ENCODE measurements at places on chromosomes 11 and 22. TPM values are rescaled to one million over a fixed set of nuclear protein-coding genes. Genes with fewer than 3 reads are reported as not detected.

DNA sequence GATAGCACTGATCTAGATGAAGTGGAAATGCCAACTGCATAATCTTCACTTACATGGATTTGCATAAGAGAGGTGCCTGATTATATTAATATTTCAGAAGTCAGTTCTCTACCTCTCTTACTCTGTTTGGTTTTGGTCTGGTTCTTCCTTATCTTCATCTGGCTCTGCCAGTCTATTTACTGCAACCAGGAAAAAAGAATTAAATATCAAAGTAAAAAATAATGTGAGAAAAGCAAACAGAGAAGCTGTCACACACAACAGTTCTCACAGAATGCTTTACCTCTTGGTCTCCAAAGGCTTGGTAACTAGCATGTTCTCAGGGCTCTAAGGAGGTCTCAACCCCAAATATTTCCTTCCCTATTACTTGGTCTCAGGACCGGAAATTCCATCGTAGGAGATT is 6.7 kb downstream of the VSIG10L2 start:
- no peaks in the 10 kb centered on the region for H3K4me1 ChIP-seq
- H3K27ac ChIP-seq = no peak overlapping the region
- DNase-seq = no peak
- H3K4me3 ChIP-seq = no peak overlapping the region
- H3K36me3 ChIP-seq = no peaks in the 10 kb centered on the region

DNA sequence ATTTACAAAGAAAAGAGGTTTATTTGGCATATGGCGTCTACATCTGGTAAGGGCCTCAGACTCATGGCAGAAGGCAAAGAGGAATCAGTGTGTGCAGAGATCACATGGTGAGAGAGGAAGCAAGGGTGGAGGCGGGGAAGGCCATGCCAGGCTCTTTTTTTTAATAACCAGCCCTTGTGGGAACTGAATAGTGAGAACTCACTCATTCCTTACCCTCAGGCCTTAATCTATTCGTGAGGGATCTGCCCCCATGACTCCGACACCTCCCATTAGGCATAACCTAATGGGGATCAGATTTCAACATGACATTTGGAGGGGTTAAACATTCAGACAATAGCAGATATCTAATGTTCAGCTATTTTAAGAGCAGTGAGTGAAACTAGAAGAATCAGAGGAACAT is 55.7 kb downstream of the ATM start:
- H3K4me3 ChIP-seq = no peak overlapping the region
- no peaks in the 10 kb centered on the region for H3K27me3 ChIP-seq
- H3K4me1 ChIP-seq = peaks cover 70% of the 10 kb centered on the region
- H3K27ac ChIP-seq = peak overlapping the region; percentile 48
- peaks cover 71% of the 10 kb centered on the region for H3K36me3 ChIP-seq
- DNase-seq = no peak

DNA sequence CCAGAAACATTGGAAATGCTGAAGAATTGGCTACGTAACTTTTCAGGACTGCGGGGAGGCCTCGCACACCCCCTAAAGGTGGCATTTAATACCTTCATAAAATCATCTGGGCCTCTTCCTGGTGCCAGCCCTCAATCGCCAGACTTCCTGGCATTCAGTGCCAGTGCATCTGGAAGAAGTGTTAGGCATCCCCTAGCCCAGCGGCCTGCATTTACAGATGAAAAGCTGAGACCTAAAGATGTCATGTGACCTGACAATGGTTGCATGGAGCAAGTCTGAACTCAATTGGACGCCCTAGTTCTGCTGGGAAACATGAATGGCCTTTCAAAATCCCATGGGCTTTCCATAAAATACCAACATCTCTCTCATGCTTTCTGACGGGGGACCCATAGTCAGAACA is 81.0 kb upstream of the TMEM45B start:
- no peak overlapping the region for H3K27ac ChIP-seq
- no peaks in the 10 kb centered on the region for H3K36me3 ChIP-seq
- H3K4me1 ChIP-seq = no peaks in the 10 kb centered on the region

DNA sequence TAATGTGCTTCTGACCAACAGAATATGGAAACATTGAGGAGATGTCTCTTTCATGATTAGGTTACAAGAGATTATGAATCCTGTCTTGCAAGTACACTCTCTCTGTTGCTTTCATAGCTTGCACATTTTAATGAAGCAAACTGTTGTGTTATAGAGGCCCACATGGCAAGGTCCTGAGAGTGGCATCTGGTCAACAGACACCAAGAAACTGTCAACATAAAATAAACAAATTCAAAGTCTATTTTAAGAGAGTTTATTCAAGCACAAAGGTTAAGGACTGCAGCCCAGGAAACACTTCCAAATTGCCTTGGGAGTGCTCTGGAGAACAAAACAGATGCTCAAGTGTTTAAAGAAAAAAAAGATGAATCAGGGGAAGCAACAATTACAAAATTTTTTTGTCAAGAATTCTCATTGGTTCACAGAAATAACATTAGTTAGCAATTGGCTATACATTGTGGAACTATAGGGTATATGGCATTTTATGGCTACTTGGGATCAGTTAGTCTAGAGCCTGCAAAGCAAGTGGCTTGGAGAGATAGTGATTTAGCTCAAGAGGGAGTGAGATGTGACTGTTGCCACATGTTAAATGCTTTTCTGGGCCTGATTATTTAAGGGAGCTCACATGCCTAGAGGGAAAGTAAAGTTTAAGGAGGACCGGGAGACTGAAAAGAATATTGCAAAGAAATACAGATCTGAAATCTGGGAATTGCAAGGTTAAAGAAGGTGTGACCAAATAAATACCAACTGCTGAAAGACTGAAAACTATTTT is 54.6 kb downstream of the CTSC start:
- no peak overlapping the region for H3K4me3 ChIP-seq
- no peaks in the 10 kb centered on the region for H3K27me3 ChIP-seq
- no peak for DNase-seq
- H3K4me1 ChIP-seq = no peaks in the 10 kb centered on the region

- H3K27ac ChIP-seq = no peak overlapping the region
- no peak overlapping the region for H3K4me3 ChIP-seq
- H3K27me3 ChIP-seq = peaks cover 3% of the 10 kb centered on the region
- DNase-seq = no peak
- no peaks in the 10 kb centered on the region for H3K4me1 ChIP-seq
Measured at GRCh38 chr11:78770931-78771330, 196.3 kb upstream of the NARS2 start.

- H3K27ac ChIP-seq = no peak overlapping the region
- H3K36me3 ChIP-seq = no peaks in the 10 kb centered on the region
- H3K4me3 ChIP-seq = no peak overlapping the region
- H3K4me1 ChIP-seq = no peaks in the 10 kb centered on the region
- no peaks in the 10 kb centered on the region for H3K27me3 ChIP-seq
- DNase-seq = no peak
Measured at GRCh38 chr11:130999086-130999485, 82.8 kb upstream of the SNX19 start.

GRCh38 chr11:72069787-72070251 is 10.5 kb downstream of the NUMA1 start:
- no peaks in the 10 kb centered on the region for H3K27me3 ChIP-seq
- peaks cover 36% of the 10 kb centered on the region for H3K4me1 ChIP-seq
- DNase-seq = no peak
- peaks cover 21% of the 10 kb centered on the region for H3K36me3 ChIP-seq
- peak overlapping the region; percentile 33 for H3K27ac ChIP-seq

DNA sequence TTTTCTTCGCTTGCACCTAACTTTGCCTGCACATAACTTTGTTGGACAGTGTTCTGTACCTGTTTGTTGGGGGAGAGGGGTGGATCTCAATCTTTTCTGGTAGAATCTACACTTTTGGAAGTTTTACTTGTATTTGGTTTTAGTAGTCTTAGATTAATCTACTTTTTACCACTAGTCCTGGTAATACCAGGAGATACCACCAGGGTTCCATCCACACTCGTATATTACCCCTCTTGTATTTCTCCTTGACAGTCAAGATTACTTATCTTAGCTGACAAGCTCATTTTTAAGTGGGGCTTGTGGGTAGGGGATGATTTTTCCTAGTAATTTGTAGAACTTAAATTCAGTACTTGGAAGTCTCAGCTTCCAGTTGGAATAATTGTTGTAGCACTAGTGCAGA is 37.3 kb upstream of the TECTA start:
- peaks cover 25% of the 10 kb centered on the region for H3K36me3 ChIP-seq
- H3K4me1 ChIP-seq = peaks cover 4% of the 10 kb centered on the region
- no peaks in the 10 kb centered on the region for H3K27me3 ChIP-seq
- DNase-seq = peak; percentile 4

GRCh38 chr22:28375761-28376534 is 303.7 kb downstream of the TTC28 start:
- H3K4me1 ChIP-seq = peaks cover 7% of the 10 kb centered on the region
- no peak overlapping the region for H3K27ac ChIP-seq
- H3K27me3 ChIP-seq = no peaks in the 10 kb centered on the region
- H3K4me3 ChIP-seq = no peak overlapping the region
- DNase-seq = no peak

SLC22A6 gene
- not detected for total RNA-seq

CRYBB2 gene
- total RNA-seq = not detected

LARGE2 gene
- total RNA-seq = 0.70 TPM

BARX2 gene
- not detected for total RNA-seq

CATSPERZ gene
- total RNA-seq = not detected

CLDN5 gene
- not detected for total RNA-seq

BRSK2 gene
- 1.1 TPM for total RNA-seq

DSCAML1 gene
- 0.29 TPM for total RNA-seq

TESMIN gene
- total RNA-seq = 4.9 TPM

INPP5J gene
- total RNA-seq = 0.09 TPM

Data from activated CD8-positive, alpha-beta T cell treated with anti-CD3 and anti-CD28 coated beads for 36 hours (primary cell).